COR-L47 (cell line): ENCODE measurements at places on chromosomes 5 and 9.

DNA sequence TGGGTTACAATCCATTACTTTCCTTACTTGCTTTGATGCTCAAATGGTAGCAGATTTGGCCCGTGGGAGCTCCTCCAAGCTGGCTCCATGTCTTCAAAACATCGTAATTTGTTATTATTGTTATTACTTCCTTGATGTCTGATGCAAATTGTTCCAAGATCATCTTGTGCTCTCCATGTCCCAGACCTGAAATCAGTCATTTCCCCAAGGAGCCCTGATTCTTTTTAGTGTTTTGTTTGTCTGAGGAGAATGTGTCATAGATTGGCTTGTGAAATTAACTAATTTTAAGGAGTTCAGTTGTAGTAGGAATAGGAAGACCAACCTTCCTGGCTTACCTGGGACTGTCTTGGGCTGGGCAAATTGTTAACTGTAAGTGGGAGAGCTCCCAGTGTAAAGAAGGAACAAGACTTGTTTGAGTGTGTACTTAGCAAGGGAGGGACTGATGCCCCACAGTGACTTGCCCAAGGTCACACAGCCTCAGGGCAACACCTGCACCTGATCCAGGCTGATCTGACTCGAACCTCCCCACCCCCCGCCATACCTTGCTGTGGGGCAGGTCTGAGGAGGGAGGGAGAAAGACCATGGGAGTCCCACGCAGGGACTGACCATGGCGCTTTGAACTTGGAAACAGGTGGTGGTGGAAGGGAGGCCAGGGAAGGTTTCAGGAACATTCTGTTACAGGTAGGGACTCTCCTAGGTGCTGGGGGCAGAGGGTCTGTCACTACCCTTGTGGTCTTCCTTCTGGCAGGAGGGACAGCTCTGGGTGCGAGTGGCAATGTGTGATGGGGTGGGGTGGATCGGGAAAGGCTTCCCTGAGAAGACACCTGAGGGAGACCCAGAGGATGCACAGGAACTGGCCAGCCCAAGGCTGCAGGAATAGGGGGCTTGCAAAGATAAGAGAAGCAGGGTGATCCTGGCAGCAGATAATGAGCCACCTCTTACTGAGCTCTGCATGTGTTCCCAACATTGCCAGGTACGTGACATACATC is 2.7 kb upstream of the BICD2 start:
- no peak for DNase-seq

DNA sequence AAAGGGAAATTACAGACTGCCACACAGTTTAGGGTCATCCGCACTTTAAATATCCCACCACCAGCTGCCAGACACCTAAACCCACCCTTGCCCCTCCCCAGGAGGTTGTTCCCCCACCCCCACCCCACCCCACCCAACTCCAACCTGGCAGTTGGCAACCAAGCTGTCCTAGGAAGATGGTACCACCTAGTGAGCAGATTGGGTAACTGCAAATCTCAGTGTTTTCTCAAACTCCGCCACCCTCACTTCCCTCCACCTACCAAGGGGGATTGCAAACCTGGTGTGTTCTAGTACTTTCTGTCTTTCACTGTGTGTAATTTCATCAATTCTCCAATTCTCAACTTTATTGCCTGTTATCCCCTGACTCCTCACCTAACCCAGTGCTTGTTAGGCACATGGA is 323.8 kb upstream of the IRX2 start:
- DNase-seq: no peak

DNA sequence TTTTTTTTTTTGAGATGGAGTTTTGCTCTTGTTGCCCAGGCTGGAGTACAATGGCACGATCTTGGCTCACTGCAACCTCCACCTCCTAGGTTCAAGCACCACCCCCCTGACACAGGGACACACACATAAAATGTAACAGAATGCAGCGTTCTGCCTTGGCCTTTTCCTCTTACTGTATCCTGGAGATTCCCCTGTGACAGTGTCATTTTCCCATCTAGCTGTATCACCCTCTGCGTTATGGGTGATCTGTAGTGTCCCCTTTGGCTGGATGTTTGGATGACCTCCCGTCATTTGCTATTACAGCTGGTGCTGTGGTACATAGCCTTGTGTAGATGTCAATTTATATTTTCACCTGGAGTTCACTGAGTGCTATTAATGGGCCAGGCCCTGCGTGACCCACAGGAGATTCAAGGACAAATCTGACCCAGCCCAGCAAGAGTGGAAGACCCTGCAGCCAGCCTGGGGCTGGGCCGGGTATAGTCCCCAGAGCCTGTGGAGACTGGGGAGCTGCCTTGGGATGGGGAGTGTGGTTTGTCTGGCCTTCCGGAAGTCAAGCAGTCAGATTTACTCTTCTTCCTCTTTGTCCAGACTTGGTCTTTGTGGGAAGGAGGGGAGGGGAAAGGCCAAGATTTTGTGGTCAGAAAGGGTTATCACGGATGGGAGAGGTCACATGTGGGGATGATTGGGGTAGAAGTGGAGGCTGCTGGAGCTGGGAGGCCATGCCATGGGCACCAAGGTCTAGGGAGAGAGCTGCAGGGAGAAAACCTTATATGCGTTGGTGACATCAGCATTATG is 43.6 kb downstream of the ERGIC1 start:
- no peak for DNase-seq

DNA sequence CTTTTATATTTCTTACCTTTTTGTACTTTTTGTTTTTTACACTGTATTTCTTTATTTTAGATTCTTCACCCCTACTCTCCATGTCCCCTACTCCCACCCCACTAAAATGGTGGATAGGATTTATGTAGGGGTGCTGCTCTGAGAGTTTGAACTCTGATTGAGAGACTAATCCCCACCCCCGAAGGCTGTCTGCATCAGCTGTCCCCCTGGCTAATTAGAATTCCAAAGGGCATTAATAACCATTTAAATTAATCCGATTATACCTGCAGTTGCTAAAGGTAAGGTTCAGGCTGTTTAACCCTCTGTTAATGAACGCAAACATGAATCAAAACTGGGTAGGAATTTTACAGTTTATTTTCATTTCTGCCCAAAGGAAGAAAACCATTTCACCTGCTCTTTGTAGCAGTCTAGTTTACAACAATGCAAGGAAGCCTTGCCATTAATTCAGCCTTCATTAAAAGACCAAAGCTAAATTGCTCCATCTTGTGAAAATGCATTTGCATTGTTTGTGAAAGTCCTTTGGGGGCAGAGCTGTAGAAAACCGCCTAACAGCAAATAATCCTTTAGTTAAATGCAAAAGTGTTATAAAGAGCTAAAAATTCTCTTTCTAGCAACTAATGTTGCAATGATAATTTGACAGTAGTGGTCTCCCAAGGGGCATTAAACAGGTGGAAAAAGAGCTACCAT is 71.2 kb downstream of the ZCCHC7 start:
- DNase-seq: no peak

- DNase-seq: no peak
Measured at GRCh38 chr5:1565737-1566734, 42.3 kb upstream of the LPCAT1 start.

- DNase-seq: no peak
Measured at GRCh38 chr5:174155281-174155680, 109.8 kb downstream of the NSG2 start.

- peak; percentile 97 for DNase-seq
Measured at GRCh38 chr9:120265791-120266190, 314.2 kb downstream of the CDK5RAP2 start.

DNA sequence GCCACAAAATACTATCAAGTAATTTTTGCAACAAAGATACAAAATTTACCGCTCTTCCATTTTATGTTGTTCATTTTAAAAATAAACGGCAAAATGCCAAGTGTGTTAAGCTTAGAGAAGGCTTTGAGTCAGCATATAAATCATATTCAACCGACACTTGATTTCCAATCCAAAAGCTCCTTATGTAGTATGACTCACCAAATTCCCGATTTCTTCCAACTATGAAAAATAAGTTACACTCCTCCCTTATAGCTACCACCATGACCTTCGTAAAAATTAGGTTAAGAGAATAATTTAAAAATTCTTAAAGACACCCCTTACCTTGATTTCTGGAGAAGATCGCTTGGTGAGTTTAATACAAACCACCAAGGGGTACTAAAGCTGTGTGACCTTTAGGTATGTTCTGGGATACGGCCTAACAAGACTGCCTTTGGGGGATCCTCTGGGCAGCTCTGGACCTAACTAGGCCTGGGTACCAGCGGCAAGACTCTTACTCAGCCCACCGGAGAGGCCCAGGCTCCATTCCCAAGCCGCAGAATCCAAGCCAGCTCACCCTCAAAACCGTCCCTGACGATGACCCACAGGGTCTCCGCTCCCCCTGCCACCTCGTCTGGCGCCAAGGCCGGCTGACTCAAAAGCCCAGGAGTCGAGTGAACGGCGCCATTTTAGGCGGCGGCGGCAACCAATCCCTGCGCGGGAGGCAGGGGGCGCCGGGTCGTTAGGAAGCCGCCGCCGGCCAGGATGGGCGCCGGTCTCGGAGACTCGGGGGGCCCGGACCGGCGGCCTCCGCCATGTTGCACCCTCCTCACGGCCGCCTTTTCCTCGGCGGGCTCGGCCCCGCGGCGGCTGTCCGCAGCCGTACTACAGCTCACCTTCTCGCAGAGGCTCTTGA is 739 bp downstream of the PPP2CA start:
- peak; percentile 60 for DNase-seq

- DNase-seq: no peak
Measured at GRCh38 chr5:74019923-74020322, 393.9 kb downstream of the ARHGEF28 start.

DNA sequence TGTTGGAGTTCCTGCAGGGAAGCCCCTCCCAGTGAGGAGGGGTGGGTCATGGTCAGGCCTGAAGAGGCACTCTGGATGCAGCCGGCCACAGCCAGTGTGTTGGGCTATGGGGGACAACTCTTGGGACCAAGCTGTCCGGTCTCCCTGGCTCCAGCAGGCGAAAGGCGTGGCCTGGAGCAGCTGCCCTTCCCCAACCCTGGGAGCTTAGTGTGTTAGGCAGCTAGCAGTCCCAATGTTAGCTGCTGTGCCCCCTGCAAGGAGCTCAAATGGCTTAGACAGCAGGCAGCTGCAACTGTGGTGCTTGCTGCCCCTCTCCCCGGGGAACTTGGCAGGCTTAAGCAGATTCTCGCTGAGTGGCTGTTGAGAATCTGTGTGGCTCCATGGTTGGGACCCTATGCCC is 67.5 kb upstream of the ACTBL2 start:
- peak; percentile 72 for DNase-seq

GRCh38 chr9:37650299-37650872 is 368 bp upstream of the FRMPD1 start:
- DNase-seq: no peak

DNA sequence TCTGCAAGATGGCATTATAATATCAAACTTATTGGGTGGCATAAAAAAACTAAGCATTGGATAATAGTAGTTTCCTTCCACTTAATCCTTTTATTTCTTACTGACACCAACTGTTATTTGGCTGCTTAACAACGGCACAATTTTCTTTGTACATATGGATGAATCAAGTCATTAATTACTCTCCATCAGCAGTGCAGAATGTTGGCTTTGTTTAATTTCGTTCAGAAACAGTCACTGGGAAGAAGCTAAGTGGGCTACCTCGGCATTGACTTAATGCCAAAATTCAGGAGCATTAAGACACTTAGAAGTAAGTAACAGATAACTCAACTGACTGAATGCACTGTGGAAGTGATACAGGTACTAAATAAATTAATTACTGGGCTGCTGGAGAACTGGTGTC is 460.4 kb downstream of the CTNND2 start:
- DNase-seq: no peak

GRCh38 chr9:81423589-81424326 is 265.6 kb downstream of the TLE1 start:
- no peak for DNase-seq
